Brain microvascular endothelial cell (primary cell): ENCODE measurements at places on chromosomes 2 and 18.

GRCh38 chr2:98588880-98589431 lies 19.4 kb downstream of the COA5 start:
- no peak for DNase-seq

GRCh38 chr2:146997488-146997887 lies 847.3 kb upstream of the ACVR2A start:
- DNase-seq = no peak

DNA sequence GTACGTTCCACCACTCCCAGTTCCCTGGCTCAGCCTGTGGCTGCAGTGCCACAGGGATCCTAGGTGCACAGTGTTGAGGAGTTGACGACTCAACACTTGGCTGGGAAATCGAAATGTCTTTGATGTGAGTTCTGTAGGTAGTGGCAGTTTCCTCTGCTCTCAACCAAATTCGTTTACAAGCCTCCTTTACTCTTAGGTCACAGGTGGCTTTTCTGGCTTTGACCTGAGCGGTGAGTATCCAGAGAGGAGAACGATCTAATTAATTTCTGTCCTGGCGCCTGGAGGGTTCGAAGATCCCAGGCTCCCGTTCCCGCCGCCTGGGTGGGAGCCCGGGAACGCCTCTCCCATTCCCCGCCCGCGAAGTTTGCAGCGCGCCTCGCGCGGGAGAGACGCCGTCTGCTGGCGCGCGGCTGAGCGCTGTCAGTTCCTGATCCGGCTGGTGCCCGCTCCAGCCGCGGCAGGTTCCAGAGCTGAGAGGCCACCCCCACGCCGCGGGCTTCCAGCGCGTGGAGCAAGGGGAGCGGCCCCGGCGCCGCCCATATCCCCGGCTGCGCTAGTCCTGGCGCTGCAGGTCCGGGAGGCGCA lies at the start of gene LAMA3:
LAMA3 (plus strand) TSS at position 423 of the 585 bp plus-strand sequence. CDS start 231 bp downstream, outside the sequence.
- no peak for DNase-seq

DNA sequence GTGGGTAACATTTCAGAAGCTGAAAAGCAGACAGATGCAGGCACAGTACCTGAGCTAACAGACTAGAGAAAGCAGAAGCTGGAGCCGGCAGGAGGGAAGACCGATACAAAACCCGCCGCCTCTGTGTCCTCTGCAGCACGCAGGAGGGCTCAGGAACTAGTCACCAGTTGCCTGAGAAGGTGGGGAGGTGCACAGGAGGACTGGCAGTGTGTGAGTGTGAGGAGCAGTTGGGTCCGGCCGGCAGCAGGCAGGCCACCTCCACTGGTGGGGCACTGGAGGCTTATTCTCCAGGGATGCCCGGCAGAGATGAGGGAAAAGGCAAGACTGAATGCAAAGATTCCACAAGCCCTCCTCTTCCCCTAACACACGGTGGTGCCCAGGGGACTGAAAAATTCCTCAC lies 18.2 kb downstream of the ERCC3 start:
- no peak for DNase-seq

DNA sequence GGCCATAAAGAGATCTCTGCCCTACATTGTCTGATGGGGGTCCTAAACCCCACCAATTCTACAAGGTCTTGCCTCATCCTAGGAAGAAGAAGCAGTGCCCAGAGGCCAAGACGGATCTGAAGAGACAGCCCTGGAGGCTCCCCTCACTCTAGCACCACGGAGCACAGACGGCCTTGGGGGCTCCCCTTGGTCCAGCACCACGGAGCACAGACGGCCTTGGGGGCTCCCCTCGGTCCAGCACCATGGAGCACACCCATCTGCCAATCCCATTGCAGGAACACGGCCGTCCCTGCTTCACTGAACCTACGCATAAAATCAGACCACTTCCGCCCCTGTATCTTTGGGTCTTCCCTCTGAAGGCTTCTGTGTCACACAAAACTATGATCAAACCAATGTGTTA lies 215.1 kb upstream of the SALL3 start:
- DNase-seq = no peak

GRCh38 chr18:24942144-24942543 lies 409.8 kb downstream of the ZNF521 start:
- DNase-seq = no peak

GRCh38 chr2:173221132-173221695 lies 133.5 kb upstream of the CDCA7 start:
- no peak for DNase-seq

GRCh38 chr2:172813314-172813888 lies 77.8 kb downstream of the RAPGEF4 start:
- DNase-seq = no peak

DNA sequence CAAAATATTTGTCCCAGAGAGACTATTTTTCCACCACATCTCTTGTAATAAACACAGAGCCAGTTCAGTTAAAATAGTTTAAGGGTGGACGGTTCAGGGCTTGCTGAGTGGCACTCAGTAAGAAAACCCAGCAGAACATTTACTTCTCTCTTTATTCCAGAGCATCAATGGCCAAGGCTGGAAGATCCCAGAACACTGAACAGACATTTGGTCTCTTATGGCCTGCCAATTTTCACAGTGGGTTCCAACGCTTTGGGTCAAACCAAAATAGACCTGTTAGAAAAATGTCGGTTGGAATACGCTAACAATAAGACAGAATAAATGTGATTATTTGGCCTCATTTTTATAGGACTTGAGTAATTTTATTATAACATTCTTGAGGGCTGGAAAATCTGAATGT lies 580.3 kb upstream of the TMEFF2 start:
- DNase-seq = no peak

DNA sequence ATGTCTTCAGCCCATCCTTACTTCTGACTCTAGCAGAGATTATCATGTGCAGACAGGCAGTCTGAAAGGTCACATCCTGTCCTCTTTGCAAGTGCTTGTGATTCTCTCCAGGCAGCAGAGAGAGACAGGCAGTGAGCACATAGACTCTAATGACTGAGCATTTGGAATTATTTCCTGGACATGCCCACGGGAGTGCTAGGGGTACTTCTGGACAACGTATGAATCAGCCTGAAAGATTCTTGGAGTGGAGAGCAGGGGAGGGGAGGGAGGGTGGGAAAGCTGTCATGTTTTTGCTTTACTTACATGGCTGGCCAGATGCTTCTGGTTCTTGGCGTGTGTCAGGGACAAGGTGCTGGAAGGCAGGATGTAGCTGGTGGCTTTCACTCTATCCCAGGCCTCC lies 150.6 kb downstream of the RIF1 start:
- peak; percentile 29 for DNase-seq

DNA sequence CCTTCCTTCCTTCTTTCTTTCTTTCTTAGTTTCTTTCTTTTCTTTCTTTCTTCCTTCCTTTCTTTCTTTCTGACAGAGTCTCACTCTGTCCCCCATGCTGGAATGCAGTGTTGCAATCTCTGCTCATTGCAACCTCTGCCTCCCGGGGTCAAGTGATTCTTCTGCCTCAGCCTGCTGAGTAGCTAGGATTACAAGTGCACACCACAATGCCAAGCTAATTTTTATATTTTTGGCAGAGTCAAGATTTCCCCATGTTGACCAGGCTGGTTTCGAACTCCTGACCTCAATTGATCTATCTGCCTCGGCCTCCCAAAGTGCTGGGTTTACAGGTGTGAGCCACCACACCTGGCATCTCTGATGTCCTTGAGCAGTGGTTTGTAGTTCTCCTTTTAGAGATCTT lies 48.5 kb downstream of the IL1R2 start:
- no peak for DNase-seq

- no peak for DNase-seq
Measured at GRCh38 chr2:178666458-178666857, 140.8 kb downstream of the TTN start.

DNA sequence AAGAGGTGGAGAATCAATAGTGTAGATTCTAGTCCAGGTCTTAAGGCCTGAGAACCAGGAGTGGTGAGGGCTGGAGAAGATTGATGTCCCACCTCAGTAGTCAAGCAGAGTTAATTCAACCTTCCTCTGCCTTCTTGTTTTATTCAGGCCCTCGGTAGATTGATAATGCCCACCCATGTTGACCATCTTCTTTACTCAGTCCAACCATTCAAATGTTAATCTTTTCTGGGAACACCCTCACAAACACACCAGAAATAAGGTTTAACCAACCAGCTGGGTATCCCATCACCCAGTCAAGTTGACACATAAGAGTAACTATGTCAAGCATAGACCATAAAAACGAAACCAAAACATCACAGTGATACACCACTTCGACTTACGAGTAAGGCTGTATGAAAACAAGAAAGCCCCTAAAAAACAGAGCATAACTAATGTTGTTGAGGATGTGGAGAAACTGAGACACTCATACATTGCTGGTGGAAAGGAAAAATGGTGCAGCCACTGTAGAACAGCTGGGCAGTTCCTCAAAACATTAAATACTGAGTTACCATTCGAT lies 57.5 kb downstream of the SLC35F5 start:
- DNase-seq = no peak

DNA sequence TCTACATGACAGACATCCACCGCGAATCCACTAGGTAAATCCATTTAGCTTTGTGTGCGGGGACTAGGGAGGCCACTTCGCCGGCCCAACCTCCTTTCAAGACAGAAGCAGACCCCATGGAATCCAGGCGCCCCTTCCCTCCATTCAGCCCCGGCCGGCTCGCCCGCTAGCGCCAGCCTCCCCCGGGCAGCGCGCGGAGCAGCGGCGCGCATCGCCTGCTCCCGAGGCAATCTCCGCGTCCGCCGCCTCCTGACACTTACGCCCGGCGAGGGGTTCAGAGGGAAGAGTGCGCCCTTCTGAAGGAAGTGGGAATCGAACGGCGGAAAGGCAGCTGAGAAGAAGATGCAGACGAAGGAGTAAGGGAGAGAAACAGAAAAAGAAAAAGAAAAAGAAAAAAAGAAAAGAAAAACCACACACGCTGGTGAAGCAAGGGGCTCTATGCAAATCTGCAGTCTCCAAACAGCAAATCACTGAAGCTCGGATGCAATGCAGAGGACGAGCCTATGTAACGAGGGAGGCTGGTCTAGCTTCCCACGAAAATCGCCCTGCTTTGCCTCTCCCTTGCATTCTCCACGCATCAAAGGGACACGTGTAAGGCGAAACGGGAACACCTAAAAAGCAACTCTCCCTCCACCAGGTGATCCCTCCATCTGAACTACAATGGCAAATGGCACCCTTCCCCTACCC lies 684.4 kb downstream of the NRXN1 start:
- DNase-seq = no peak

GRCh38 chr2:239781454-239781853 lies 243.7 kb downstream of the NDUFA10 start:
- no peak for DNase-seq

GRCh38 chr2:24507549-24507948 lies 16.5 kb downstream of the NCOA1 start:
- no peak for DNase-seq

- DNase-seq = no peak
Measured at GRCh38 chr18:9992300-9992972, 78.6 kb downstream of the VAPA start.

DNA sequence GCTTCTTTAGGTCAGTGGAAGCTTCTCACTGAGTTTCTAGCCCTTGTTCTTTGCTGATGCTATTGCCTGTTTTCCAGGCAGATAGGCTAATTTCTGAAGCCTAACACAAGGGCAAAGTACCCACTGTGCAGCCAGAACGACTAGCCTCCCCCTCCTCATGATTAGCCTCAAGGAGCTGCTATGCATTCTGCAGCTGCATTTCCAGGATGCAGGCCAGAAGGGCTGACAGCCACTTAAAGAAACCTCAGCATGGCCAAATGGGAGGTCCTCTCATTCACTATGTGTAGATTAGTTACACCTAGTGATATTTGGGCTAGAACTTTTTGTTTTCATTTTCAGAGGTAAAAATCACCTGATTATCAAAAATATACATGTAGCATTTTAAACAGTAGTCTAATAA lies 216.0 kb downstream of the RAD51AP2 start:
- no peak for DNase-seq

GRCh38 chr2:77977471-77978063 lies 455.4 kb upstream of the LRRTM4 start:
- no peak for DNase-seq

GRCh38 chr18:61743775-61744531 lies 148.9 kb downstream of the RNF152 start:
- DNase-seq = peak; percentile 39

DNA sequence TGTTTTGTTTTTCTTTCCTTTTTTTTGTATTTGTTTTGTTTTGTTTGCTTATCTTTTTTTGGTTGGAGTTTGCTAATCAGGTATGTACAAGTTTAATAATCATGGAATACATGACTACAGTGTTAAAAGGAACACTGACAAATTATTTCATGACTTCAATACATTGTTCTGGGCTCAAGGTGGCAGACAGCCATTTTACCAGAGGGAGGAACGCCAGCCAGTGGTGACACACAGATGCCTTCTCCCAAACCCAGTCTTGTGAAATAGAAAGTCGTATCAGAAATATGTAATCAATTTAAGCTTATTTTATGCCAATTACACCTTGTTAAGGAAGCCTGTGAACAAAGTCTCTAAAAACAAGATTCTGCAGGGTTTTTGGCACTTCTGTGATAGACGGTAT lies 264.0 kb upstream of the EPHA4 start:
- DNase-seq = no peak

DNA sequence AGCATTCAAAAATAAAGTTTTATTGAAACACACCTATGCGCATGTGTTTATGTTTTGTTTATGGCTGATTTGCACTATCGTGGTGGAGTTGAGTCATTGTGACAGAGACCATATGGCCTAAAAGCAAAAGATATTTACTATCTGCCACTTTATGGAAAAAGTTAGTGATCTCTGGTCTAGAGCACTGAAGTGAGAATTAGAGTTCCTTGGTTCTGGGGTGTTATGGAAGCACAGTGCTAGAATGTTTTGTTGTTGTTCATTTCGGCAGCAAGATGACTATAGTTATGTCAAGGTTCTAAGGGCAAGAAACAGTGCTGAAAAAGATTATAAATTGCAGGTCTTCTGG lies 416.5 kb downstream of the SLC4A3 start:
- DNase-seq = peak; percentile 5

DNA sequence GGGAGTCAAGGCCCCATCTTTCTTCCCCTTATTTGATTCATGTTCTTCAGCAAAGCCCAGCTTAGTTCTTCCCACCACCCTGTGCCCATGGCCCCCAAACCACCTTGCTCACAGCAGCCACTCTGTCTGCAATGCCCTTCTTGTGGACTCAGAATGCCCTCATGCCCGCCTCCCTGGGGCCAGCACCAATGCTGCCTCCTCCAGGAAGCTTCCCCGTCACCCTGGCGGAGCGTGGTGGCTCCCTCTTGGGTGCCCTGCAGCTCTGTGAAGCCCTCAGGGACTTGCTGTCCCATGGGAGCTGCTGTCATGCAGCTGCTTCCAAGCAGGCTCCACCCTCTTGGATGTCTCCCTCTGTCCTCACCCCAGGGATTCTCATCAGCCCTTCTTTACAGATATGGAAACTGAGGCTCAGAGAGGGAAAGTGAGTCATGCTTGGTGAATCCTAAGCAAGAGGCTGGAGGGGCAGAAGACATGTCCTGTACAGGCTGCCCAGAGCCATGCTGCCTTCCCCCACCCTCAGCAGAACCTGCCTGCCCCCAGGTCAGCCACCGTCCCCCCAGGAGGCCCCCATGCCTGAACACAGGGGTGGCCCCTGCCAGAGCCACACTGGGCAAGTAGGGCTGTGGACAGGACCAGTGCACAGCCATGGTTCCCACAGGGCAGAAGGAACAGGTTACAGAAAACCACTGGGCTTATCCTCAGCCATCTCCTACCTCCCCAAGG lies 11.8 kb upstream of the DUSP2 start:
- no peak for DNase-seq
